Smooth muscle cell of trachea (primary cell): ENCODE measurements at places on chromosomes 16 and 17. TPM values are rescaled to one million over a fixed set of nuclear protein-coding genes. Genes with fewer than 3 reads are reported as not detected.

KRTAP4-5 gene
- not detected in 2 replicates for total RNA-seq

G6PC1 gene
- total RNA-seq, result not detected in 2 replicates

TK1 gene
- total RNA-seq, result 50.9 and 263 TPM in 2 replicates

MPP3 gene
- total RNA-seq, result 8.6 and 10.0 TPM in 2 replicates

PTX4 gene
- total RNA-seq, result 0.29 TPM in 1 of 2 replicates, not detected in the other

SPAG9 gene
- 125 and 136 TPM in 2 replicates for total RNA-seq

BCAS3 gene
- 30.8 and 31.8 TPM in 2 replicates for total RNA-seq

GNGT2 gene
- total RNA-seq, result not detected in 2 replicates

RMI2 gene
- 4.3 and 10.5 TPM in 2 replicates for total RNA-seq

SLFN5 gene
- total RNA-seq, result 127 and 142 TPM in 2 replicates

COX6A2 gene
- not detected in 2 replicates for total RNA-seq

NACA2 gene
- not detected in 2 replicates for total RNA-seq

TP53TG3B gene
- total RNA-seq, result not detected in 2 replicates

HEATR9 gene
- not detected in 2 replicates for total RNA-seq

STX1B gene
- total RNA-seq, result 2.6 and 3.6 TPM in 2 replicates

CCL17 gene
- not detected in 2 replicates for total RNA-seq

C16orf46 gene
- total RNA-seq, result 0.73 and 1.5 TPM in 2 replicates

TRPV3 gene
- 1.0 and 1.7 TPM in 2 replicates for total RNA-seq

RHBDF1 gene
- 60.1 and 80.1 TPM in 2 replicates for total RNA-seq

SOX15 gene
- total RNA-seq, result 0.66 and 0.73 TPM in 2 replicates

ARL17A gene
- 6.0 and 7.6 TPM in 2 replicates for total RNA-seq

CRAMP1 gene
- 8.6 and 8.8 TPM in 2 replicates for total RNA-seq

PRSS8 gene
- total RNA-seq, result not detected in 2 replicates

CLEC18A gene
- total RNA-seq, result 0.33 and 0.58 TPM in 2 replicates

CSH1 gene
- total RNA-seq, result not detected in 2 replicates

GGNBP2 gene
- total RNA-seq, result 51.1 and 73.3 TPM in 2 replicates

TNFSF12 gene
- total RNA-seq, result 17.0 and 18.4 TPM in 2 replicates

ADAMTS18 gene
- total RNA-seq, result not detected in 2 replicates

SLC2A4 gene
- 0.17 and 0.44 TPM in 2 replicates for total RNA-seq

OR3A3 gene
- not detected in 2 replicates for total RNA-seq

CCL7 gene
- total RNA-seq, result 1.7 TPM in 1 of 2 replicates, not detected in the other

OR1F1 gene
- total RNA-seq, result not detected in 2 replicates

CFAP52 gene
- total RNA-seq, result 0.33 TPM in 1 of 2 replicates, not detected in the other

OR1A1 gene
- total RNA-seq, result not detected in 2 replicates

KCNJ2 gene
- 8.6 and 61.5 TPM in 2 replicates for total RNA-seq

LRRC59 gene
- 142 and 176 TPM in 2 replicates for total RNA-seq

CRISPLD2 gene
- total RNA-seq, result 3.6 and 5.8 TPM in 2 replicates

CEP295NL gene
- total RNA-seq, result 4.6 and 6.8 TPM in 2 replicates

TMEM220 gene
- total RNA-seq, result 1.2 and 2.8 TPM in 2 replicates

WWP2 gene
- total RNA-seq, result 20.2 and 29.2 TPM in 2 replicates

LUC7L3 gene
- 21.2 and 29.5 TPM in 2 replicates for total RNA-seq

CMTM3 gene
- 7.1 and 12.2 TPM in 2 replicates for total RNA-seq

NLRC5 gene
- 24.4 and 40.0 TPM in 2 replicates for total RNA-seq

CNGB1 gene
- total RNA-seq, result not detected in 2 replicates

PRCD gene
- total RNA-seq, result 10.2 and 14.7 TPM in 2 replicates

INCA1 gene
- total RNA-seq, result 0.66 TPM in 1 of 2 replicates, not detected in the other

DRC3 gene
- total RNA-seq, result 0.83 and 1.2 TPM in 2 replicates

MMP25 gene
- 0.15 TPM in 1 of 2 replicates, not detected in the other for total RNA-seq

C1QTNF8 gene
- total RNA-seq, result not detected in 2 replicates
